ENCODE measurements at places on chromosomes 7 and 10.

DNA sequence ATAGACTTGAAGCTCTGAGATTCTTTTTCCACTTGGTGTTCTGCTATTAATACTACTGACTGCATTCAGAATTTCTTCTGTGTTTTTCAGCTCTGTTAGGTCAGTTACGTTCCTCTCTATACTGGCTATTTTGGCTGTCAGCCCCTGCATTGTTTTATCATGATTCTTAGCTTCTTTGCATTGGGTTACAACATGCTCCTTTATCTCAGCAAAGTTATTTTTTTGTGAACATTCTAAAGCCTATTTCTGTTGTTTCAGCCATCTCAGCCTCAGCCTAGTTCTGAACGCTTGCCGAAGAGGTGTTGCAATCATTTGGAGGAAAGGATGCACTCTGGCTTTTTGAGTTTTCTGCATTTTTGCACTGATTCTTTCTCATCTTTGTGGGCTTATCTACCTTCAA lies 201.5 kb upstream of the GNAI1 start:
- no peak for DNase-seq

GRCh38 chr7:52876402-52876801 lies 159.0 kb upstream of the POM121L12 start:
- no peak for DNase-seq

DNA sequence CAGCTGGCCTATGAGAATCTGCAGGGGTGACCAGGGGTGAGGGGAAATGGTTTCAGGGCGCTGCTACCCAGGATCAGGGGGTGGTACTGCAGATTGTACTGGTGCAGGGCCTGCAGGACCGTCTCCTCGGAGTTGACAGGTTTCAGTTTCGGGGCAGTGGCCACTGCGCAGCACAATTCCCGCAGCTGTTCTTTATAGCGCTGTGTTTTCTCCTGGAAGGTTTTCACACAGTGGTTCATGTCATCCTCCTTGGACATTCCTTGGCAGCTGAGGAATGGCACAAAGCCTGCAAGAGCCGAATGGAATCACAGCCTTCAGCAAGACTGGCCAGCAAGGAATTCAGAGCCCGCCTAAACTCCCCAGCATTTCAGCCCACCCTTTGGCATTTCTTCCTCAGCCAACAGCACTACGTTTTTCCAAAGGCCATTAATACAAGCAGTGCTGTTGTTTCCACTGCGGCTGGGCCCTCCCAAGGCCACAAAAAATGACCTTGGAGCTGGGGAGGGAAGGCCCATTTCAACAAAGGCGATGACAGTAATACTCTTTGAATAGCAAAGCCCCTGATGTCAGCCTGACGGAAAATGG lies 44.9 kb downstream of the PNLIPRP2 start:
- DNase-seq, result no peak

DNA sequence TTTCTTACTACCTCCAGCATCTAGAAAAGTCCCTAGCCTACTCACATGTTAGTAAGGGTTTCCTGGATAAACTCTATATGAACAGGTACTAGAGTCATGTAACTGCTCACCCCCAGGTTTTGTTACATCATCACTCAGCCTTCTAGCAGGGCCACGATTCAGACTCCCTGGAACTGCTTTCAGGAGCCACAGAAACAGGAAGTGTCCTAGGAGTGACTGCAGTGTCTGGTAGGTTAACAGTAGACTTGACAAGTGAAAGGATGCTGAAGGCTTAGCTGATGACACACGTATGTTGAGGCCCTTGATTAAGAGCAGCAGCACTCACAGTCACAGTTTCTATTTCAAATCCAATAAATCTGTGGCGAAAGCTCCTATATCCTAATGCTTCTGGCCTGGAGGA lies 101.2 kb downstream of the DNMBP start:
- DNase-seq, result no peak

GRCh38 chr7:103598326-103598905 lies 152.4 kb upstream of the SLC26A5 start:
- DNase-seq, result no peak

DNA sequence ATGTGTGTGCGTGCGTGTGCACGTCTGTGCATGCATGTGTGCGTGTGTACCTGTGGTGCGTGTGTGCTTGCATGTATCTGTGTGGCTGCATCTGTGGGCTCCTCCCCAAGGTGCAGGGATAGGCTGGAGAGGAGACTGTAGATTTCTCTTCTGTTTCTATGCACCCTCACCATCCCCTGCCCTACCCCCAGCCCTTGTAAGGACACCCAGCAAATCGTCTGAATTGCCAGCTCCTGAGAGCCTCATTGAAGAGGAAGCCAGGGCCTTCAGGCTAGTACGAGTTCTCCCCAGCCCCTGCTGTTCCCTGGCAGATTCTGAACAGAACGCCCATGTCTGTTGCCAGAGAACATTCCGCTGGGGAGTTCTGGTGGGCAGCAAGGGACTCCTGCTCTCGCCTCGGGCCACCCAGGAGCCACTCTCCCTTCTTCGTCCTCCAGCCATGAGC lies 17.0 kb upstream of the TRIM8 start:
- no peak for DNase-seq

DNA sequence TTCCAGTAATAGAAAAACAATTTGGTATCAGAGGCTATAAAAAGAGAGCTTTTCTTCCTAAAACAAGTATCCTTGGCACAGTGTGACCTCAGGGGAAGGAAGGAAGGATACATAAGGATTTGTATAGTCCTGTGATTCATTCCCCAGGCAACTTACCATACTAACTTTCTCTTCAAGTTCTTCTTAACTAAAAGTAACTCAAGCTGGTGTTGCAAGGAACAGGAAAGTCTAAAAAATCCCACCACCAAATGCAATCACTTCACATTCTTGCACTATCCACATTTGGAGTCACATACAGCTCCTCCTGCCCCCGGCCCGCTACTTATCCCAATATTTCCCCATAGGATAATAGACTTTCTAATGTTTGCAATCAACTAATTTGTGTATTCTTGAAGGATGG lies 84.8 kb downstream of the PRKAG2 start:
- no peak for DNase-seq

DNA sequence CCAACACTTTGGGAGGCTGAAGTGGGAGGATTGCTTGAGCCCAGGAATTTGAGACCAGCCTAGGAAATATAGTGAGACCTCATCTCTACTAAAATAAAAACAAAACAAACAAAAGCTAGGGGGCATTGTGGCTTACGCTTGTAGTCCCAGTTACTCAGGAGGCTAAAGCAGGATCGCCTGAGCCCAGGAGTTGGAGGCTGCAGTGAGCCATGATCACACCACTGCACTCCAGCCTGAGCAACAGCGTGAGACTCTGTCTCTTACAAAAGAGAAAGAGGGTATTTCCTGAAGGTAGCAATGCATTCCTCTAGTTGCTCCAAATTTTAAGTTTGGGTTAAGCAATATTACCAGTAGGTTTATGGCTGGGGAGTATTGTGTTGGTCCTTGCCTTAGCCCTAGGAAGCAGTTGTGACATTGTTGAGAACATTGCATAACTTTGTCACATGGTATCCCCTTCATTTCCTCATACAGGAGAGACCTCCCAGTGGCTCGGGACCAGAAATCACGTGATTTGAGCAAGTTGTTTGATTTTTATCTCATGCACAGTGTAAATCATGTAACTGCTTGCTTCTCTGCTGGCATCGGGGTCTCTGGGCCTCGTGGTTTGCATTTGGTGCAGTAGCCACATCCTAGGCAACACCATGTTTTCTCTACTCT lies 23.3 kb upstream of the SMARCD3 start:
- peak; percentile 90 for DNase-seq

GRCh38 chr7:77338260-77338659 lies 77.9 kb downstream of the GSAP start:
- no peak for DNase-seq
